ENCODE measurements at places on chromosomes 4 and X.

DNA sequence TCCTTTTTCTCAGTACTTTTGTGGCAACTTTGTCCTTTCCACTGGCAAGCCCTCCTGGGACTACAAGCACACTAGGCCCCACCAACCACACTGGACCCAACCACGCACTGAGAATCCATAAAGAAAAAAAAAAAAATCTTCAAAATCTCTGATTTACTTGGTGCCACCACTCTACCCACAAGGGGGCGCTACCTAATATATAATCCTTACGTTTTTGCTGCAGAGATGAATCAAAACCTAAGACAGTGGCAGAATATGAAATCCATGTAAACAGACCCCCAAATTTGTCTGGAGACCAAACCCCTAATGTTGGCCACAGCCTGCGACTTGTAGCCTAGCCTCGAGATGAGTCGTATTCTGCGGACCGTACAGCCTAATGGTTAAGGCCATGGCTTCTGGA, 63.5 kb upstream of the ARHGAP36 start:
- no peak for DNase-seq

DNA sequence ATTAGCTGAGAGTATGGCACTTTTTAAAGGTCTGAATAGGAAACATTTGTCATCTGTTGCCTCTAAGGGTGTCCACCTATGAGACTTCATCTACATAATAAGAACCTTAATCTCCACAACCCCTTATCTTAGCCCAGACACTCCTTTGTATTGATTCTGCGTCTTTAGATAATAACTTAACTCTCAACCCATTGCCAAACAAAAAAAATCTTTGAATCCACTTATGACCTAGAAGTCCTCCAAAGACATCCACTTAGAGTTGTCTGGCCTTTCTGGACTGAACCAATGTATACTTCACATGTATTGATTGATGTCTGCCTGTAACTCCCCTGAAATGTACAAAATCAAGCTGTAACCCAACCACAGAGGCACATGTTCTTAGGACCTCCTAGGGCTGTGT, 66.0 kb upstream of the CHRNA9 start:
- no peak for DNase-seq

- DNase-seq = no peak
These were observed 154.7 kb downstream of the BEND2 start for GRCh38 chrX:18065956-18066355.

DNA sequence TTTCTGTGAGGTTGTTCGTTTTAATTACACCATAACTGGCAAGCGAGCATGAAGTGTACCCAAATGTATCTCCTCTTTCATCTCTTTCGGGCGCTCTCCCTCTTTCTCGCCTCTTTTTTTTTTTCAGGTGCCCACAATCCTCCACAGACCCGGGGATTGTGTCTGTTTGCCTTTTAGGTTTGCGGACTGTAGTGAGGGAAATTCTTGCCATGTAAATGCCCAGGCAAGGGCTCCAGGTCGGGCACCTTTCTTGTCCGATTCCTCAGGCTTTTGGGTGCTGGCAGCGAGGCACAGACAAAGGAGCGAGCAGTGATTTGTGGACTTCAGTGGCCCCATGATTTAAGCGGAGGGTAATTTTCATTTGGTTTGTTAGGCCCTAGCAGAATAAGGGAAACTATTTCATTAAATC, 1.1 kb upstream of the PHOX2B start:
- DNase-seq = no peak

DNA sequence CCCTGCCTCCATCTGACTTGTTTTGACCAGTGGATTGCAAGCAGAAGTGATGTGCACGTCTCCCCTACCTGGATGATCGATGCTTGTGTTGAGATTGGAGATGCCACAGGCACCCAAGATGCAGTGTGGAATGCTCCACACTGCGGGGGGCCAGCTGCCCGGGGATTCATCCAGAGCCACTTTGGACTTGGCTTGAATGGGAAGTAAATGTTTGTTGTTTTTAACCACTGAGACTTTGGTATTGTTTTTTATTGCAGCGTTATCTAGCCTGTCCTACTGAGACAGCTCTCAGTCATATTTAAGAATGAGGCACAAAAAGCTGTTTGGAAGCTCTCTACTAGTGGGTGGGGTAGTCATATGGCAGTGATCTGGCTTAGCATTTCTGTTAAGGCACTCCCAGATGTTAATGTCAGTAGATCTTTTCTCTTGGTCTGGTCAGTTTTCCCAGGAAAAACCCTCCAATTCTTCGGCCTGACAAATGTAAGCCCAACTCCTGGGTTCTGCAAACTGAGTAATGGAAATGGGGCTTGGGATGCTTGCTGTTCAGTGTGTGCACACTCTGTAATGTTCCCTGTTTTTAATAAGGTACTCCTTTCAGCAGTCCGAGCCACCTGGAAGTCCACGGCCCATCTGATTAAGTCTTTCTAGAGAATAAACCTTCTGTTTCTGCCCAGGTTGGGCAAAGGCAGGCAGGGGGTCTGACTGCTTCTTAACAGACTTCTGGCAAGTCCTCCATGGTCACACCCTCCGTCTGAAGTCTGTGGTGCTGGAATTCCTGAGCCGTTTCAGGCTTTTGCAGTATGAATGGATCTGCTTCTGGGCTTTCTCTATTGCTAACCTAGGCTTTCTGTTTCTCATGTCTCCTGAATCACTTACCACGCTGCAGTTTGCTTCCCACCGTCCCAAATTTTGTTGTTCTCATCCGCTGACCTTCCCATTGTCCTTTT, 74.8 kb downstream of the WWC2 start:
- DNase-seq = no peak

Measured in CD8-positive, alpha-beta T cell (primary cell).